ENCODE measurements at places on chromosomes 7 and 10. TPM values are rescaled to one million over a fixed set of nuclear protein-coding genes. Genes with fewer than 3 reads are reported as not detected.

The IDI2 gene
- 0.18 TPM for total RNA-seq

The NUTM2A gene
- total RNA-seq: 2.7 TPM

The BTBD16 gene
- total RNA-seq: not detected

The CYP3A5 gene
- 0.12 TPM for total RNA-seq

DNA sequence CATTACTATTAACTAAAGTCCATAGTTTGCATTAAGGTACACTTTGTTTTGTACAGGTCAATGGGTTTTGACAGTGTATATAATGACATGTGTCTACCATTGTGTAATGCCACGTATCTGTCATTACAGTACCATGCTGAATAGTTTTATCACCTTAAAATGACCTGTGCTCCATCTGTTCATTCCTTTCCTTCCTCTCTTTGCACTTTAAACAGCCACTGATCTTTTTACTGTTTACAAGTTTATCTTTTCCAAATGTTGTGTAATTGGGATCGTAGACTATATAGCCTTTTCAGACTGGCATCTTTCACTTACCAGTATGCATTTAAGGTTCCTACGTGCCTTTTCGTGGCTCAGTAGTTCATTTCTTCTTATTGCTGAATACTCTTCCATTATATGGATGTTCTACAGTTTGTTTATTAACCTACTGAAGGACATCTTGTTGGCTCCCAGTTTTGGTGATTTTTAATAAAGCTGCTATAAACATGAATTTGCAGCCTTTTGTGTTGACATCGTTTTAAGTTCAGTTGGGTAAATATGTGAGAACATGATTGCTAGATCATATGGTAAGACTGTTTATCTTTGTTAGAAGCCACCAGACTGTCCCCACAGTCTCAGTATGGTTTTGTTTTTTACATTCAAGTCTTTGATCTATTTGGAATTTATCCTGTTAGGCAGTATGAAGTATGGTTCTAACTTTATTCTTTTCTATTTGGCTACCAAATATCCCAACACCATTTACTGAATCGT, 24.7 kb downstream of the STAM start:
- H3K4me1 ChIP-seq: peaks cover 44% of the 10 kb centered on the region
- no peak overlapping the region for H3K4me3 ChIP-seq
- H3K27ac ChIP-seq: no peak overlapping the region
- H3K27me3 ChIP-seq: no peaks in the 10 kb centered on the region

GRCh38 chr10:90816466-90816865, 41.4 kb downstream of the HTR7 start:
- H3K36me3 ChIP-seq: no peaks in the 10 kb centered on the region
- H3K27ac ChIP-seq: no peak overlapping the region
- no peak for DNase-seq
- H3K4me3 ChIP-seq: no peak overlapping the region

- no peaks in the 10 kb centered on the region for H3K27me3 ChIP-seq
- no peaks in the 10 kb centered on the region for H3K36me3 ChIP-seq
- H3K27ac ChIP-seq: peak overlapping the region; percentile 98
- peak overlapping the region; percentile 99 for H3K4me3 ChIP-seq
- peaks cover 24% of the 10 kb centered on the region for H3K4me1 ChIP-seq
- no peak for DNase-seq
These were observed 382 bp upstream of the MBLAC1 start for GRCh38 chr7:100126239-100126930.

DNA sequence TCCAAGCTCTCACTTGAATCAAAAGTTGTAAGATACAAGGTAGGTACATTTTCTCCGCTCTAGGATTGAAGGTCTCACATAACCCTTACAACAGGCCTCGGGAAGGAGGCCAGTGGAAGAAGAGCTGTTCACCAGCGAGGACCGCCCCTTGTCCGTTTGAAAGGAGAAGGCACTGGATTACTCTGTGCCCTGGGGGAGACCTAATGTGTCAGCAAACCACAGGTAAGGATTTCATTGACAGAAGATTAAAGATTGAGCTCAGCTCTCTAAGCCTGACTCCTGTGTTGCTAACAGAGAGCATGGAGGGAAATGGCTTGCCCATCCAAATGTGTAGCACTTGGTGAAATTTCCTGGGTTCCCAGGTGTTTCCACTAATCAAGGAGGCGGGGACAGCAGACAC, 81.2 kb downstream of the SLC16A9 start:
- H3K27ac ChIP-seq: no peak overlapping the region
- no peaks in the 10 kb centered on the region for H3K36me3 ChIP-seq
- no peaks in the 10 kb centered on the region for H3K4me1 ChIP-seq
- DNase-seq: no peak
- no peak overlapping the region for H3K4me3 ChIP-seq
- no peaks in the 10 kb centered on the region for H3K27me3 ChIP-seq

All from heart left ventricle (tissue), 16 donors.